ENCODE measurements at places on chromosomes 5 and 9.

DNA sequence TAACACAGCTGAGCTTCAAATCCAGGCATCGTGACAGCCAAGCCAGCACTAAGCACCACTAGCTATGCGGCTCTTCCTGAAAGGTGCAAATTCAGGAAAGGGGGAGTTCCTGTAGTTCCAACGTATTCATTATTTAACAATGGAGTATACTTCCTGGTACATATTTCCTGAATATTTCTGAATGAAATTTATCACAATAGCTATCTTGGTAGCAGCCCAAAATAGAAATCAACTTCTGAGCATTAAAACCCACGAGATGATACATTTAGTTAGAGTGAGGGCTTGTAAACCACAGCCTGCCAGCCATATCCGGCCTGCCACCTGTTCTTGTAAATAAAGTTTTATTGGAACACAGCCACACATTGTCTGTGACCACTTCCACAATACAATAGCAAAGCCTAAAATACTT lies 109.7 kb upstream of the RETREG1 start:
- DNase-seq: no peak

GRCh38 chr5:135545099-135545498 lies 9.3 kb upstream of the NEUROG1 start:
- DNase-seq: no peak

GRCh38 chr5:159820692-159821091 lies 95.6 kb upstream of the ADRA1B start:
- DNase-seq: no peak

- DNase-seq: no peak
Measured at GRCh38 chr9:36135741-36136271, 727 bp upstream of the GLIPR2 start.

- no peak for DNase-seq
Measured at GRCh38 chr5:9712911-9713310, 82.8 kb upstream of the TAS2R1 start.

DNA sequence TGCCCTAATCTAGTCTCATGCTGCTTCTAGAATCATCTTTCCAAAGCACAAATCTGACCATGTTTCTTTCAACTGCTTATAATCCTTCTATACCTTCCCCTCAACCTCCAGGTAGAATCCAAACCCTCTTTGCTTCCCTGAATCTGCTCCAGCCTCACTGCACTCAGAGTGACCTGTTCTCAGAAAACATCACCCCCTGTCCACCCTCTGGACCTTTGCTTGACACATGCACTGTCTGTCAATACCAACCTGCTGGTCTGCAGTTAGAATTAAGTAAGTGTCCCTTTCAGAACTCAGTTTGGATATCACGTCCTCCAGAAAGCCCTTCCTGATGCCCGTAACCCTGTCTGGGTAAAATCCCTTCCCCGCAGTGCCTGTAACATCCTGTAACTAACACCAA lies 63.1 kb downstream of the SH3TC2 start:
- no peak for DNase-seq

DNA sequence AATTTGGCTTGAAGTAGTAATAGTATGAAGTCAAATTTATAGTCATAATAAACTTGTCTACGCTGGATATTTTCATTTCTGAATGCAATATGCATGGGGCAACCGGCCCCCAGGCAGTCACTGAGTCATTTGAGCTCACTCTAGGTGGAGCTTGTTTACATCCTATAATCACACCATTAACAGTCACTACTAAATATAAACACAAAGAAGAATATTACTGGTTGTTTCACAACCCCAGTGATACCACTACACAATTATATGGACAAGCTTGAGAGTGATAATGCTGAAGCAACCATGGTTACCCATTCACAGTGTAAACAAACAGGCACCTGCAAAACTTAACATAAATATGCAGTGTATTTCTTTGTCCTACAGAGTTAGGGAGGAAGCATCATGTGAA lies 68.7 kb downstream of the MARCHF3 start:
- DNase-seq: no peak

GRCh38 chr9:75111019-75111622 lies 22.8 kb downstream of the OSTF1 start:
- no peak for DNase-seq

Data from H54 (cell line).